ENCODE measurements at places on chromosomes 2 and 18. TPM values are rescaled to one million over a fixed set of nuclear protein-coding genes. Genes with fewer than 3 reads are reported as not detected.

MERTK gene
- total RNA-seq: 27.3 TPM

DCDC2C gene
- total RNA-seq: not detected

MRPL53 gene
- total RNA-seq: 64.5 TPM

CELF4 gene
- 2.2 TPM for total RNA-seq

MAL gene
- total RNA-seq: 1.6 TPM
